ENCODE measurements at places on chromosomes 3 and 15.

DNA sequence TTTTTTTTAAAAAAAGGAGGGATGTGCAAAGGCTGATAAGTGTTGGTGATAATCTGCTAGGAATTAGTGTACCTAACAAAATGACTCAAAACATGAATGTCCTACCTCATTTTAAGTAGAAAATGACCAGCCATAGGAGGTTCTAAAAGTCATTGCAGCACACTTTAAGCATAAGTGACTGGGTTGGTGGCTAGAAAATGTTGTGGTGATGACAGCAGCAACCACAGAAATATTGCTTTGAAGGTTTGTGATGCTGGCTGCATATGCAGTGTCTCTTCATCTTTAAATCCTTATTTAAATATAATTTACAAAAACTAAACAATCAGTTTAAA lies 55.2 kb downstream of the CMSS1 start:
- DNase-seq = no peak

GRCh38 chr15:48695827-48696573 lies 50.5 kb upstream of the FBN1 start:
- DNase-seq = no peak

- DNase-seq = no peak
Observed at GRCh38 chr15:98599909-98600691, 48.2 kb upstream of the IGF1R start.

DNA sequence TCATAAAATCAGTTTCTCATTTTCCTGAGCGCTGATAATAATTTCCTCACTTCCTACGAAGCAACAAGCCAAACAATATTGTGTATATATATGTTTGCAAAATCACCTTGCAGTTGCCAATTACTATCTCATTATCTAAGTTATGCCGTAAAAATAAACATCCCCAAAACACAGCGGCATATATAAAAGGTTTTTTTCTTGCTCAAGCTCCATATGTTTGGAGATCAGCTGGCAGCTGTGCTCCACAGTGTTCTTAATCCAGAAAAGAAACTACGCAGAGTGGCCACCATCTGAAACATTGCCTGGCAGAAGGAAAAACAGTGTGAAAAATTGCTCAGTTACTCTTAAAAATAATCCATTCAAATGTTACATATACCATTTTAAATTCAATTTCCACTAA lies 951.4 kb downstream of the PLOD2 start:
- no peak for DNase-seq

GRCh38 chr3:25423780-25424588 lies 4.1 kb upstream of the RARB start:
- DNase-seq = no peak

DNA sequence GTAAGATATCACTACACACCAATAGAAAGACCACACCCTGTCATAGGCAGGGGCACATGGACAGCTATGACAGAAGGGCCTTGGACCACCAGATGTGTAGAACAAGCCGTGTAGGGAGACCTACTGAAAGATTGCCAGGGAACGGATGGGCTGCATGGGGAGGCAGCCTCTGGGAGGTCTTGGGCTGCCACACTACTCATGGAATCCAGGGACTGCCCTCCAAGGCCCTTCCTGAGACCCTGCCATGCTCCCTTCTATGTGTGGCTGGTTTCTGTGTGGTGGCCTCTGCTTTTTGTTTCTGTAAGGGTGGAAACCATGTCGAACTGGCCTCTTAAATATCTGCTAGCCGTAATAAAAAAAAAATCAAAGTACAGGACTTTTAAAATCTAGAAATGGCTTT lies 86.9 kb downstream of the OCA2 start:
- no peak for DNase-seq
